ENCODE measurements at places on chromosomes 12 and 14. TPM values are rescaled to one million over a fixed set of nuclear protein-coding genes. Genes with fewer than 3 reads are reported as not detected.

GRCh38 chr12:112190231-112191025, 65.1 kb downstream of the TRAFD1 start:
- DNase-seq, result no peak

DNA sequence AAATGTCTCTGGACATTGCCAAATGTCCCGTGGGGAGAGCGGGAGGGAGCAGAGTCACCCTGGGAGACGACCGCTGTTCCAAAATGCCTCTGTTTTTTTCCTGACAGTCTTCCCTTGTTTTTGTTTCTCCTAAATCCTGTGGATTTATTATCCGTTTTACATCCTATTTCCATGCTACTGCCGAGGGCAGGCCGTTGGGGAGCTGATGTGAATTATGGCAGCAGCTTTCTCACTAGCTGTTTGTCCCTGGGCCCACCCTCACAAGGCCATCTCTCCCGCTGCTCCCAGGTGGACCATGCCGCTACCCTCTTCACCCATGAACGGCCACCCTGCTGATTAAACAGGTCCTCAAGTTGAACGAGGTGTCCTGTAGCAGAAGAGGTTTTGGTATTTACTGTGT, 55.2 kb downstream of the FBXL14 start:
- no peak for DNase-seq

DNA sequence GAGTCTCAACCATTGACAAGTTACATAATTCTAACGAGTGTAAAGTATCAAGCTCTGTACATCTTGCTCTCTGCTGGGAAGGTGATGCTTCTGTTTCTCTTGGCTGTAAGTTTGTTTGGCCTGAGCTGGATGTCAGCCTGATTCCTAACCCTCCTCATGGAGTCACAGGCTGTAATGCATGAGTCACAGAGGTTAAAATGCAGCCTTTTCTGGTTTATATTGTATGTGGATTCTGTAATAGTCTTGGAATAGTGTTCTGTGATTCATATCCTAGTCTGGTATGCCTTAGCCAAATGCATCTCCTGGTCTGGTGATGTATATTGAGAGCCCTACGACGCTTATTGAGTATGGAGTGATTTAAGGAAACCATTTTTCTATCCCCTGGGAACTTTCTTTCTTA, 104.5 kb upstream of the FRMD6 start:
- DNase-seq, result peak; percentile 100

- DNase-seq, result no peak
Observed at GRCh38 chr14:67477926-67478799, 10.4 kb downstream of the TMEM229B start.

DNA sequence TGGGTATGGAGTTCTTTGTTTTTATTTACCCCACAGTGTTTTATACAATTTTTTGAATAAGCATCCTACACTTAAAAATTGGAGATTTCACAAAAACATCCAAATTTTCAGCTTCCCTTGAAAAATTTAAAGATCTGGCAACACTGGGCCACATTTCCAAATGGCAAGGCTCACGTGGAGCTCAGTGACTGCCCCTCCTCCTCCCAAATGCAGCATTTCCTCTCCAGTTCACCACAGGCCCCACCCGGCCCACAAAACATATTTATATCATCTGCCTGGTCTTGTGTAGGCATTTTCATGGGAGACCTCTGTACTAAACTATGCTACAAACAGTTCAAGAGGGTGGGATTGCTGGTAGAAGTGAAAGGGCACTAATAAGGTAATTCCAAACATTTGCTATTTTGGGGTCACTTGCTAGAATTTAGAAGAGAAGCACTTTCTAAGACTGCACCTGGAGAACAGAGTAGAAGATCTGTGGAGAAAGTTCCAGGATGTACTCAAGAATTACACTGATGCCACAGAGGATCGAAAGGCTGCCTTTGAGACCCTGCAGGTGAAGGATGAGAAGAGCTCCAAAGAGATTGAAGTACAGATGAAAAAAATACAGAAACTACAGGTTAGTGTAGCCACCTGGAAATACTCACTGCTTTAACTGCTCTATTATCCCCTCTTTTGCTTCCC, 7.3 kb downstream of the FKBP11 start:
- no peak for DNase-seq

- DNase-seq, result no peak
Observed at GRCh38 chr14:100294963-100295330, 11.3 kb downstream of the SLC25A29 start.

DNA sequence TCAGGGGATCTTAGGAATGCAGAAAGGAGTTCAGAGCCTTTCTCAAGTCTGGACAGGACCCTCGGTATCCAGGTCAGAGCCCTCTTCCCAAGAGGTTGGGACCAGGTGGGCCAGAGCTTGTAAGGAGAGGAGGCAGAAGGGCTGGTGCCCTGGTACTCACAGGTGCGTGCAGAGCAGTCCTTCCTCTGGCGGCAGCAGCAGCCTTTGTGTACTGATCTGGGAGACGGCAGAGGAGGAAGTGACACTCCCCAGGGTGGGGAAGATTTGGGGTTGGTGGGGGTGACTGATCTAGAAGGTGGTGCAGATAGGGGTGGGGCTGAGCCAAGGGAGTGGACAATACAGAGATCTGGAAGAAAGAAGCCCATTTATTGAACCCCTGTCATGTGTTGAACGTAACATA, at the start of gene ITGB7:
ITGB7 (minus strand) TSS at position 210 of the 400 bp plus-strand sequence. CDS start 6,808 bp downstream, outside the sequence.
- DNase-seq, result no peak

GRCh38 chr12:120647375-120647755, 6.9 kb downstream of the CABP1 start:
- no peak for DNase-seq

- DNase-seq, result peak; percentile 21
Observed at GRCh38 chr12:82627799-82628198, 58.9 kb upstream of the TMTC2 start.

The PROX2 gene
- total RNA-seq, result not detected

The ZNF385A gene
- total RNA-seq, result 1.6 TPM

The AGAP2 gene
- total RNA-seq, result 0.27 TPM
